ENCODE measurements at places on chromosomes 2 and 18.

- peak; percentile 30 for DNase-seq
These were observed 218.2 kb upstream of the RAB12 start for GRCh38 chr18:8391068-8391467.

- DNase-seq, result peak; percentile 18
These were observed 89.0 kb downstream of the LPIN1 start for GRCh38 chr2:11835403-11835802.

- no peak for DNase-seq
These were observed 34.8 kb upstream of the SP5 start for GRCh38 chr2:170680172-170680941.

- DNase-seq, result no peak
These were observed 15.4 kb downstream of the BCL11A start for GRCh38 chr2:60538101-60538500.

DNA sequence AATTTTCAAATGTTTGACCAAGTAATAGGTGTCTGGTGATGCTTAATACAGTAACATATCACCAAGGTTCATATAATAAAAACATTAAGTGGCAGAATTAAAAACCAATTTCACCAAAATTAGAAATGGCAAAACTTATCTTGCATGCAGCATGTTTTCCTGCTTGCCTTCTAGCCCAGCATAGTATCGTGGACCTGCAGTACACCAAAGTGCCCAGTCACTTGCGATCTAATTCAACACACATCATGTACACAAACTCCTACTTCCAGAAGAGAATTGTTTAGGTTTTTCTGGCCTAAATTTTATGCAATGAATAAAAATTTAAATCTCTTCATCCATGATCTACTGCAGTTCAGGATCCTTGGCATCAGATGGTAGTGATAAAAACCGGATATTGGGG lies 28.9 kb downstream of the LPIN2 start:
- no peak for DNase-seq

GRCh38 chr2:127407661-127408003 lies 10.6 kb upstream of the PROC start:
- DNase-seq, result no peak

DNA sequence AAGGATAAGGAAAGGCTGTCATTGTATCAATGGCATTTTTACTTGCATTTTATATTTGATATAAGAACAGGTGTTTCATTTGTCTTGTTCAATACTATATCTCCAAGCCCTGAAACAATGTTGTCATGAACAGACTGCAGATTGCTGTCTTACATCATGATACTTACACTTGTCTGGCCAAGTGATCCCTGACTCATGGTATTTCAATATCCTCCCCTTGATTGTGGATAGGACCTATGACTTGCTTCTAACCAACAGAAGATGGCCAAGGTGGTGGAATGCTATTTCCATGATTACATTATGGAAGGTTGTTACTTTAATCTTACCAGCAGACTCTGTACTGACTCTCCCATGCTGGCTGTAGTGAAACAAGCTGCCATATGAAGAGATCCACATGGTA lies 471.1 kb downstream of the CCDC85A start:
- peak; percentile 26 for DNase-seq

DNA sequence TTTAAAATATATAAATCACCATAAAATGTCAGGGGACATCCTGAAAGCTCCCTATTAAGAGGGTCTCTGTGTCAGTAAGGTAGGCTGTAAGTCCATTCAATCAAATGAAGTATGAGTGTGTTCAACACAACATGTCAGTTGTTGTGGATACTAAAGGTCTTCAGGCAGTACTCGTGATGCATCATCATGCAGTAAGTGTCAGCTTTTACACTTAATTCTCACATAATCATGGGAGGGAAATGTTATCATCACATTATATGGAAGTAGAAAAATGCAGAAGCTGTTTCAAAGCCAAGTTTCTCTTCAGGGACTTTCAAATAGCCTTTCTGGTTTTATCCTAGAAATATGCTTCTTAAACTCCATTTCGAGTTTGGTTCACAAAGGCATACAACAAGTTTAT lies 477.1 kb upstream of the ID2 start:
- DNase-seq, result no peak

- no peak for DNase-seq
These were observed 118.3 kb upstream of the FAM136A start for GRCh38 chr2:70420143-70420542.

DNA sequence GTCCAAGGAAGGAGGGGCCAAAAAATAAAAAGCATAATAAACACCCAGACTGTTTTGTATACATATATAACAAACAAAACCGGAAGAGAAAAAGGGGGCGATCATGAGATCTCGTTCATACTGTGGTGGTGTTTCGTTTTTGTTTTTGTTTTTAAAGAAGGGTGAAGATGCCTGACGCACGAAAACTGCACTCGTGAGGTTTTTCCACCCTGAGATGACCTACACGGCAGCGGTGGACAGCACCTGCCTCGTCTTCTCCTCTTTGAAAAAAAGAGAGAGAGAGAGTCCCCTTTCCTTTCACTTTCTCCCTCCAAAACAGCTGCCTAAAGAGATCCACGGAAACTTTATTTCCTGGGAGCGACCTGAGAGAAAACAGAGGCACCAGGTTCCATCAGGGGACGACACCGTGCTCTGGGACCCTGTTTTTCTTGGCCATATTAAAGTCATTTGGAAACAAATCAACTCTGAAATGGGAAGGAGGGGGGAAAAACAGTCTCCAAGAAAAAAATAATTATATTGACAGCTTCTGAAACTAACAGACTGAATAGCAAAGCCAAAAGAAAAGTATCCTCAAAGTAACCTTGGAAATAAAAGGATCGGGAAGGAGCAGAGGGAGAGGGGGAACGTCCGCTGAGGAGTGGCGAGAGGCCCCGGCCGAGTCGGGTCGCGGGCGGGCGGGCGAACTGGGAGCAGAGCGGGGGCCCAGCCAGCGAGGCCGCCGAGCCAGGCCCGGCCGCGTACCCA lies 3.5 kb downstream of the POU3F3 start:
- DNase-seq, result no peak

DNA sequence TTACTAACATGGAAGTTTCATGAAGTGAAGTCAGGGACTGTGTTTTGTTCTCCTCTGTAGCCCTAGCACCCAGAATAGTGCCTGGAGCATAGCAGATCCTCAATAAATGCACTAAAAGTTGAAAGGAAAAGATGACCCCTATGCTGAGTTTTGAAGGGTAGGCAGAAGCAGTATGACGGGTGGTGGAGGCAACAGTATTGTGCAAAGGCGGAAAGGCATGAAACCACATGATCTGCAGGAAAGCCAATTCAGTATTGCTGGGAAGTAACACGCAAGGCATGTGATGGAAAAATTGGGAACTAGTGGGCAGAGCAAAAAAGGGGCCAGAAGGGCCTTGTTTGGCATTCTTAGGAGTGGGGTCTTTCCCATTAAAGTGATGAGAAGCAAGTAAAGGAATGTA lies 23.1 kb downstream of the DTNB start:
- no peak for DNase-seq

- DNase-seq, result no peak
These were observed 207.9 kb upstream of the FIGN start for GRCh38 chr2:163943403-163944346.

DNA sequence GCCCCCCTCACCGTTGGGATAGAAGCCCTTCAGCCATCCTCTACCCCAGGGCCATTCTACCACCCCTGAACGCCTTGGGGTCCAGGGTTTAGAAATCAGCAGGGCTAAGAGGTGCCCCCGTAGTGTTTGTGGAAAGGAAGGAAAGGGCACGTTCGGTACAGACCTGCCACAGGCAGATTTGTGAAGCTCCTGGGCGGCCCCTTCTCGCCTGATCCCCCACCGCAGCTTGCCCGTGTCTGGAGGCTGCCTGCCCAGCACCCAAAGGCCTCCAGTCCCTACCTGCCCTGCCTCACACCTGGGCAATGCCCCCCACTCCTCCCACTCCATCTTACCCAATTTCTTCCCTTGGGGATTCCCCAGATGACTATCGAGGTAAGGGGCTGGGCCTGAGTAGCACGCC lies 21.2 kb downstream of the ATP6V1C2 start:
- DNase-seq, result no peak

DNA sequence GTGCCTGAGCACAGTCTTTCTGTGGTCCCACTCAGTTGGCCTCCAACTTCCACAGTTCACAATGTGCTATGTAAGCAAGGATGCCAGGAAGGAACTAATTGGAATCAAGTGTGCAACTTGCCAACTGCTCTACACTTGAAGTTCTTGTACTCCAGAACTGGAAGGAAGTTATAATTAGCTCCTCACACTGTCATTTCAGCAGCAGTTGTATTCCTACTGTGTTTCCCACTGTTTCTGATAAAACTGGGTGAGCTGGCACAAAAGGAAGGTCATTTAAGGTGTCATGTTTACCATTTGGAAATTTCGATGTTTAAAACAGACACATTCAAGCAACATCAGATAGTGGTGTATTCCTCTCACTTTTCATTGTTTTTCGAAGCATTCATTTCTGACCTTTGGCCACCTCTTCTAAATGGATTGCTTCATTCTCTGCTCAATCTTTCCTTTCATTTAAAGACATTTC lies 84.2 kb downstream of the ANTXR1 start:
- DNase-seq, result no peak

DNA sequence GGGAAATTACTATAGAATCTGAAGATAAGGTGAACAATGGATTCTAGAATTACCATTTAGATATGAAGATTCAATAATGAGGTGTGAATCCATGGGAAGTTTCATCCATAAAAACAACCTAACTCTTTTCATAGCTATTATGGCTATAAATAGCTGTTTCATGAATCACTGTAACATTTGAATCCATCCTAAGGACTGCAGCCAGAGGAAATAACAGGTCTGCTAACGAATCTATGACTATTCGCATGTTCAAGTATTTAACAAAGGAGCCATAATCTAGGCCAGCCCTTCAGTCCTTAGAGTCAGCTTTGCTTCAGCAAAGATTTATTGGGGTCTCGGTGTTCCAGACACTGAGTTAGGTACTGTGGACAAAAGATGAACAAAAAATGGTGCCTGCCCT lies 87.1 kb downstream of the MYOM1 start:
- no peak for DNase-seq

DNA sequence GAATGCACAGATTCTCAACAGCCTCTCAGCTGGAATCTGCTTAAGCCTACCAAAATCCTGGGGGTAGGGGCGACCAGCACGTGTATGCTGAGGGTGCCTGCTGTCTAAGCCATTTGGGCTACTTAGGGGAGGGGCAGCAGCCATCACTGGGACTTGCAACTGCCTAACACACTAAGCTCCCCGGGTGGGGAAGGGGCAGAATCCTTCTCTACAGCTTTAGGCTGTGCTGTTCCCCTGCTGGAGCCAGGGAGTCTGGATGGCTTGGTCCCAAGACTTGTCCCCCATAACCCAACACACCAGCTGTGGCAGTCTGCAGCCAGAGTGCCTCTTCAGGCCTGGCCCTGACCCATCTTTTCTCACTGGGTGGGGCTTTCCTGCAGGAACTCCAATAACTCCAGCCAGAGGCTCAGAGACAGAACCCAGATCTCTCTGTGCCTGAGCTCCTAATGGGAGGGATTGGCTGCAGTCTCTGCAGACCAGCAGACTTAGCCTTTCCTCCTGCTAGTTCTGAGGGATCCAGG lies 305.4 kb upstream of the RND3 start:
- no peak for DNase-seq

DNA sequence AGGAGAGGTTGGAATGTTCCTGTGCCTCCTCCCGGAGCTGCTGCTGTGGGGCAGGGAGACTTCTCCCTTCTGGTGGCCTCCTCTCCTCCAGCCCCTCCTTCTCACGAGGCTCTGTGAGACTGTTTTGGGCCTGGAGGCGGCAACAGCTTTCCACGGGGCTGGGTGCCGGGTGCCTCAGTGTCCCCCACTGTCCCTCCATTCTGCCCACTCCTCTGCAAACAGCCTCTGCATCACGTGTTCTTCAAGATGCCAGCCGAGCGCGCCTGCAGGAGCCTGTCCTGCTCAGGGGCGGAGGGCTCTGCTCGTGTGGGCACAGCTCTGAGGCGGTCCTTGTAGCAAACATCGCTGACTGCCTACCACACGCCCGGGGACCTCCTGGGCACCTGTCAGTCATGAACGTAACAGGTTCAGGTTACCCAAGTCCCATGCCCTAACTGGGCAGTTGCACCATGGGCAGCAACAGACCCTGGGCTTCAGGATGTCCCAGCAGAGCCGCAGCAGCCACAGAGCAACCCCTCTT lies 70.8 kb downstream of the RRM2 start:
- no peak for DNase-seq

GRCh38 chr2:14778015-14778414 lies 145.5 kb downstream of the LRATD1 start:
- DNase-seq, result peak; percentile 44

GRCh38 chr18:73352546-73352945 lies 484.8 kb upstream of the NETO1 start:
- peak; percentile 29 for DNase-seq

DNA sequence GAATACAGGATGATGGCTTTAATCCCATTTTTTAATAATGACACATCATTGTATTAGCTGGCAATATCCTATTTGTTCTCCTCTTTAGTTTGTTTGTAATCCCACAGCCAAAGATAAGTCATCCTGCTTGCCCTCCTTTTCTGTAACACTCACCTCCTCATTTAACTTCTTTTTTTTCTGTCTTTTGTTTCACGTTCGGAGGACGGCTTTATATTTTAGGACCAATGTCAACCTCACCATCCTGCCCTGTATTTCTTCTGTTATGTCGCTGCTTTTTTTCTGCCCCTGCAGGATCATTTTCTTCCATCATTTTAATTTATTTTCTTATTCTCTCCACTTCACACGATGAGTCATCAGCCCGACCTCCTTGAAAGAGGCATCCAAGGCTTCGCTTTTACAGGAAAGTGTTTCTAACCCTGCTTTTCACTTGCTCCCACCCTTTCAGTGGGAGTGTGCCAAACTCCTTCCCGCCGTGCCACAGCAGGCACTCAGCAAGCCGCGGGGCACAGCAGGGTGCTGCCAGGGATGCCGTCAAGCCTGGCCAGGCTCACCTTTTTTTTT lies 11.4 kb downstream of the RAB31 start:
- DNase-seq, result peak; percentile 82

DNA sequence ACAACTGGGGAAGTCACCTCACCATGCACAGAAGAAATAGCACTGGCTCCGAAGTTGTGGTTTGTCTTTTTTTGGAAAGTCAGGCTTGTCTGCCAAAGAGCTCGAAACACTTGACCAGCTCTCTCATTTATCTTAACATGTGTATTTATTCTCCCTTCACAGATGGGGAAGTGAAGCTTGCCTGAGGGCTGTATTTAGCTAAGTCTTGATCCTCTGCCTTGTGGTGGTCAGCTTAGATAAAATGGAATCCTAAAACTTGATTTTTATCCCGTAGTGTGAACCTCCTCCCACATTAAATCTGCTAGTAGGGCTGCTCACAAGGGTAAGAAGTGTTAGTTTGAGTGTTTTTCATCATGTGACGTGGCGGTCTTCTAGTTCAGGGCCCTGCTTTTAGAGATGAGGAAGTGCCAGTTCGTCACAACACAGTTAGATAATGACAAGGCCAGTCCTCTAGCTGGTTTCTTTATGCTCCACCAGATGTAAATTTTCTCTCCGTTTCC lies 89.7 kb downstream of the TMEM247 start:
- DNase-seq, result no peak

- no peak for DNase-seq
These were observed 687.4 kb upstream of the ID2 start for GRCh38 chr2:7994397-7994951.
